ENCODE measurements at places on chromosomes 2 and 18. TPM values are rescaled to one million over a fixed set of nuclear protein-coding genes. Genes with fewer than 3 reads are reported as not detected.

Gene REG3G
- total RNA-seq, result not detected

Gene FOXI3
- not detected for total RNA-seq

Gene TMEM247
- not detected for total RNA-seq

Gene NGEF
- 0.04 TPM for total RNA-seq

Gene ZSWIM2
- total RNA-seq, result not detected

Gene NR4A2
- total RNA-seq, result 0.31 TPM

Gene PASK
- 2.1 TPM for total RNA-seq

Gene FAP
- 20.7 TPM for total RNA-seq

Gene CASP8
- 15.6 TPM for total RNA-seq

Gene MOGAT1
- total RNA-seq, result not detected

Gene CNNM4
- 4.2 TPM for total RNA-seq

Gene TTLL4
- total RNA-seq, result 13.4 TPM

Gene LINC00305
- total RNA-seq, result not detected

Gene UGT1A8
- not detected for total RNA-seq

Gene LYPD6B
- 4.9 TPM for total RNA-seq

Gene RNMT
- 13.9 TPM for total RNA-seq

Gene TMEM169
- under 0.01 TPM for total RNA-seq

Gene HSPD1
- total RNA-seq, result 200 TPM

Gene INPP4A
- total RNA-seq, result 13.2 TPM

Gene REG1A
- not detected for total RNA-seq

Gene ZNF236
- total RNA-seq, result 4.6 TPM

Data from hair follicular keratinocyte (primary cell).